Hepatic stellate cell (primary cell): ENCODE measurements at places on chromosomes 16 and 17.
A peak's percentile ranks its signal among the peaks of the same experiment; 100 is the strongest.

DNA sequence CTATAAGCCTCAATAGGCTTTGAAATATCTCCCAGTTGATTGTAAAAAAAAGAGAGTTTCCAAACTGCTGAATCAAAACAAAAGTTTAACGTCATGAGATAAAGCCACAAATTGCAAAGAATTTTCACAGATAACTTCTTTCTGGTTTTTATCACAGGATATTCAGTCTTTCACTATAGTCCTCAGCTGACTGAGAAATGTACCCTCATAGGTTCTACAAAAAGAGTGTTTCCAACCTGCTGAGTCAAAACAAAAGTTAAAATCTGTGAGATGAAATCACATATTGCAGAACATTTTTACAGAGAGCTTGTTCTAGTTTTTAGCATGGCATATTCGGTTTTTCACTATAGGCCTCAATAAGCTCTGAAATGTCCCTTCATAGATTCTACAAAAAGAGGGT lies 559.2 kb downstream of the KCNJ18 start:
- no peak for DNase-seq

- DNase-seq = peak; percentile 41
Measured at GRCh38 chr17:77286641-77287431, 146.1 kb downstream of the SEC14L1 start.

DNA sequence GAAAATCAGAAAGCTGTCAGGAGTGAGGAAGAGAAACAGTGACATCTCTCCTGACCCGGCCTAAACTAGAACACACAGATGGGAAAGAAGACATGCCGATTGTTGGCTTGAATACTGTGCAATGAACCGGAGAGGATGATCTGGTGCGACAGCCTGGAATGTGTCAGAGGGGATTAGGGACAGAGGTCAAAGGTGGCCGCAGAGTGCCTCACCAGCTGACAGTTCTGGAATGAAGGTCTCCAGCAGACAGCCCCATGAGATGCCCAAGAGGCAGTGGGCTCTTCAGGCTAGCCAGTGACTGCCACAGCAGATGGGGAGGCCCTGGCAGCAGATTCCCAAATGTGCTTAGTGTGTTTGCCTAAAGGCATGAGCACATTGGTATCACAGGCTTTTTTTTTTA lies 623.2 kb downstream of the CDH8 start:
- no peak for DNase-seq

DNA sequence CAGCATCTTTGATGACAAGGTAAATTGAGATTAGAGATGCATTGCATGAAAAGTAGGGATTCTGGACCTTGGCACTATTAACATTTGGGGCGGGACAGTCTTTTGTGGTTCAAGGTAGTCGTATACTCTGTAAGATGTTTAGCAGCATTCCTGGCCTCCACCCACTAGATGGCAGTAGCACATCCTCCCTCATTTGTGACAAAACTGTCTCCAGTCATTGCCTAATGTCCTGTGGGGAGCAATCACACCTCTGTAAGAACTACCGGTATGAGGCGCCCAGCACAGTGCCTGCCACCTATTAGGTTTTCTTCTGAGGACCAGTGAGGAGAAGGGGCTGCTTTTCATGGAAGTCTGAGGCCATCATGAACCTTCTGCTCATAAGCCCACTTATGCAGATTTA lies 180.8 kb downstream of the RBFOX1 start:
- no peak for DNase-seq
